Hematopoietic multipotent progenitor cell treated with erythropoietin and hydrocortisone succinate and interleukin-3 and kit ligand, for 17 days (in vitro differentiated cells): ENCODE measurements at places on chromosomes 2 and 18.

DNA sequence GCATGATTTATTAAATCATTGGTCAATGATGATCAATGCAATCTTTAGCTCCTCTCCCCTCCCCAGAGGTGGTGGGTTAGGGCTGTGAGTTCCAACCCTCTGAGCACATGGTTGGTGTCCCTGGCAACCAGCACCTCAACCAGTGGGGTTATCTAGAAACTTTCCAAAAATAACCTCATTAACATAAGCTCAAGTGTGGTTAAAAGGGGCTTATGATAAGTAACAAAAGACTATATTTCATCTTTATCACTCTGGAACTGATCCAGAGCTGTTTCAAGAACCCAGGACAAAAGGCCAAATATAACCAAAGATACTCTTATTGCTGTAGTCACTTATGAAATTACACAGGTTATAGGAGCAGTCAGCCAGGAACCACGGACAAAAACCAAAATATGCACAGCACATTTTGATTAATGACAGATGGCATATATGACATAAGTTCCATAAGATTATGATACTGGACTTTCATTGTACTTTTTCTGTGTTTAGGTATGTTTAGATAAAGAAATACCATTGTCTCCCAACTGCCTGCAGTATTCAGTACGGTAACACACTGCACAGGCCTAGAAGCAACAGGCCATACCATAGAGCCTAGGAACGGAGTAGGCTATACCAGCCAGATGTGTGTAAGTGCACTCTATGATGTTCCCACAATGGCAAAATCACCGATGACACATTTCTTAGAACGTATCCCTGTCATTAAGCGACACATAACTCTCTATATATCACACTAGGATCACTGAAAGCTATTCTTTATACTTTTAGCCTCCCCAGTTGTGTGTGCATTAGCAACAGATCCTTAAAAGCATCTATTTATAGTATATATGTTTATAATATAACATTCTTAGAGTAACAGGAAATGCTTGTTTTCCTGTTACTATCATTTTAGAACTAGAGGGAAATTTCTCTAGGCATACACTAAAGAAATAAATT lies 31.9 kb downstream of the KIDINS220 start:
- no peak for DNase-seq

DNA sequence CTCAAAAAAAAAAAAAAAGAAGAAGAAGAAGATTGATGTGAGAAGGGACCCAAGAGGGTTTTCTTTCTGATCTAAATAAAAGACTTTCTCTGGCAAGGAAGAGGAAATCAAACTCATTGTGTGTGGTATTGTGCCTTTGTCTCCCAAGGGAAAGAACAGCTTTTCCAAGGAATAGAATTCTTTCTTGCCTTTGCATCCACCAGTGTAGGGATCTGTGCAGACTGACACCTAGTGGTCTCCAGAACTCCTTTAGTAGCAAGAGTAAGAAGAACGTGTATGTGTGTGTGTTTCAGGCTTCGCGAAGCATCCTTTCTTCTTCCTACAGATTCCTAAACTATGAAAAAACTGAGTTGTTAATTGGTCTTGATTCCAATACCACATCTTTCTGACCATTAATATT lies 33.5 kb upstream of the CRIM1 start:
- DNase-seq = no peak

DNA sequence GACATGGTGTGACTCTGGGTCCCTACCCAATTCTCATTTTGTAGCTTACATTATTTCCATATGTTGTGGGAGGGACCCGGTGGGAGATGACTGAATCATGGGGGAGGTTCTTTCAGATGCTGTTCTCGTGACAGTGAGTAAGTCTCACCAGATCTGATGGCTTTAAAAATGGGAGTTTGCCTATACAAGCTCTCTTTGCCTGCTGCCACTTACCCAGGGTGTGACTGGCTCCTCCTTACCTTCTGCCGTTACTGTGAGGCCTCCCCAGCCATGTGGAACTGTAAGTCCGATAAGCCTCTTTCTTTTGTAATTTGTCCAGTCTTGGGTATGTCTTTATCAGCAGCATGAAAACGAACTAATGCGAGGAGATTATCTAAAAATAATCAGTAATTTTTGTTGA lies 1683.2 kb upstream of the SLC39A10 start:
- DNase-seq = no peak

DNA sequence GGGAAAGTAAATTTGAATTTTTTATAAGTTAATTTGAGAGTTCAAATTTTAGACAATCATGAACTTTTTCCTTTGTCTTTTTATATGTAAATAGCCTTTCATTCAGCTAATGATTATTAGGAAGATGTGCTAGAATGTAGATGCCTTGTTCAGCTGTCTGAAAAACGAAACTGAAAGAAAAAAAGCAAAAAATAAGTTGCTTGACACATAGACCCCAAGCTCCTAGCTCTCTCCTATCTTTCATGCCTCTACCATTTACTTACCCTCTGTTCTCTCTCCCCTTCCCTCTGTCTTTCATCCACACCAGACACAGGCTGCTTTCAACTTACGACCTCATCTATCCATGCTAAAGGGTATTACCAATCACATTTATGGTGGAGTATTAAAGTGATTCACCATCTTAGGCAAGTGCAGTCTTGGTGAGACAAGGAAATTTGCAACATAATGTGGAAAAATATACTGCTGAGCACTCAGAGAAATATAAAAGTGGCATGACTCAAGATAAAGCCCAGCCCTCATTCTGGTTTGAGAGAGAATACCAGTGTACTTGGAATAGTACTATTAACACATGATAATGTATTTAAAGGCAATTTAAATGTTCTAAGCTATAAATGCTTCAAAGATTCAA lies 425.6 kb downstream of the SUCLG1 start:
- no peak for DNase-seq

GRCh38 chr2:59567151-59567550 lies 986.3 kb downstream of the BCL11A start:
- no peak for DNase-seq

- peak; percentile 100 for DNase-seq
Observed at GRCh38 chr18:3652380-3653262, 202.6 kb downstream of the TGIF1 start.

DNA sequence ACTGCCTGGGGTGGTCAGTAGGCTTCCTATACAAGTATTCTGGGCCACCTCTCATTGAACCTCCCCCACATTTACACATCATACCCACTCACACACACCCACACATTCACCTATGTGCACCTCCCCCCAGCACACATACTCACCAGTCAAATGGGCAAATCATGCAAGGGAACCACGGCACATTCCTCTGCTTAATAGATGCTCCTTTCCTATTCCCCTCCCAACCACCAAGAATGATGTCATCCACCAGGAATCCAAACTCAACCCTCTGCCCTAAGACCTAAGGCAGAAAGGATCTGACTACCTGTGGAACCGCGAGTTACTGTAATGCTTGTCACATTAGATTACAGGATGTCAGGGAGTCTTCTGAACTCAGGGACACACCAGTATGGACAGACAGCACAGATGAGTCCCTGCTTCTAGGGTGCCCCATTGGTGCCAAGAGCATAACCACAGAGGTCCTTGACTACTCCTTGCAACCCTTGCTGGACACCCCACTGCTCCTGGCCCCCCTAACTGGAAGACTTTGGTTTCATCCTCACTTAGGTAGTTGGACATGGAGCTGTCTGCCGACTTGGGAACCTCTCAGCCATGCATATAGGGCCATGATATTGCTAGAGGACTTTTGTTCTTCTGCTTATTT lies 21.5 kb upstream of the CAB39 start:
- no peak for DNase-seq
